ENCODE measurements at places on chromosomes 1 and 21.

GRCh38 chr1:239354231-239354630, 32.1 kb upstream of the CHRM3 start:
- no peak for DNase-seq

DNA sequence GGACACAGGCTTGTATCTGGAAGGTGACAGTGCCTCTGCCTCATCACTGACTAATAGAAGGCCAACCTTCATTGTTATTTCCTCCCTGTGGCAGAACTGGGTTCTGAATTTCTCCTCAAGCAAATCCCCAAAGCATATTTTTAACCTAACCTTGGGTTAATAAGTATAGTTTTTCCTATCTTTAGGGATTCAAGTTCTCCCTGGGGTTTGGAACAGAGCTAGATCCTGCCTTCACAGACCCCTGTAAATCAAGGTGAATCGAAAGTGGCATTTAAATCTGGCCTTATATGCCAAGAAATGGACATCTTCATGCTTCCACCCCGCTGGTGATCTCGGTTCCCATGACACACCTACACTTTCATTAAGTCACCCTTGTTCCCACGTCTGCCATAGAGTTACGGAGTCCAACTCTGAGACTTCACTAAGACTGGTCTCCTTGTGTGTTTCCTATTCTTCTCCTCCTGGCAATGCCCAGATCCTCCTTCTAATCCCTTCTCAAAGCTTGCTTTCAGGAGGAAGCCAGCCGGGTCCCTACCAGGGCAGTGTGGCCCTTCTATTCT, 4.3 kb upstream of the CHI3L2 start:
- DNase-seq: no peak

GRCh38 chr1:11944358-11944931, 9.9 kb downstream of the PLOD1 start:
- DNase-seq: no peak

GRCh38 chr1:43832255-43832654, 101.3 kb upstream of the ARTN start:
- DNase-seq: no peak

DNA sequence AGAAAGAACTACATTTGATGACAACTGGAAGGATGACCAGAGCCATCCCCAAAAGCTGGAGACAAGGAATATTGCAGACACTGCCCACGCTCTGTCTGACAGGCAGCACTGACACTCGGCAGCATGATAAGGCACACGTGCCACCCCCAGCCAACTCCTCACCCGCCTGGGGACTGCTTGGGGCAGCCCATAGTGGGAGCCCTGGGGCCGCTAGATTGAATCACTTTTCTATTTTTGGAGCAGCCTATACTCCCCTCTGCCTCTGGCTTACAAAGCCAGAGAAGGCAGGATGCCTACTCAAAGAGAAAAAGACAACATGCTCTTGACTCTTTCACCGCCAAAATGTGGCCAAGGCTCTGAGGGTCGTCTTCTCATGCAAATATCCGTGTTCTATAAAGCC, 1.3 kb downstream of the SMG5 start:
- peak; percentile 40 for DNase-seq

GRCh38 chr1:162016631-162017030, 7.0 kb downstream of the OLFML2B start:
- DNase-seq: no peak

- no peak for DNase-seq
Measured at GRCh38 chr1:92045766-92046495, 16.1 kb downstream of the EPHX4 start.

DNA sequence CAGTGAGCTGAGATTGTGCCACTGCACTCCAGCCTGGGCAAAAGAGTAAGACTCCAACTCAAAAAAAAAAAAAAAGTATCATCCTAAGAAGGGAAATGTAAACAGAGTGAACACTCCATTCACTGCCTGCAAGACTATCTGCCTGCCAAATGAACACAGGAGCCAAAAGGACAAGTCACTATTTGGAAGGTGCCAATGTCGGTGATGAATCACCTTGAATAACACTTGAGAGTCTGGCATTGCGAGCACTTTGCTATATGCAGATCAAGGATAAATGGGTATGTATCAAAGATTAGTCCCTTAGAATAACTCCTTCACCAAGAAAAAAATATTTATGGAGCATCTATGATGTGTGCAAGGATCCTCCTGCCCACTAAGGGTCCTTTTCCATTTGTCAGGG, 6.6 kb downstream of the UBR4 start:
- no peak for DNase-seq

GRCh38 chr1:173862769-173863223, 5.0 kb downstream of the GAS5 start:
- no peak for DNase-seq

DNA sequence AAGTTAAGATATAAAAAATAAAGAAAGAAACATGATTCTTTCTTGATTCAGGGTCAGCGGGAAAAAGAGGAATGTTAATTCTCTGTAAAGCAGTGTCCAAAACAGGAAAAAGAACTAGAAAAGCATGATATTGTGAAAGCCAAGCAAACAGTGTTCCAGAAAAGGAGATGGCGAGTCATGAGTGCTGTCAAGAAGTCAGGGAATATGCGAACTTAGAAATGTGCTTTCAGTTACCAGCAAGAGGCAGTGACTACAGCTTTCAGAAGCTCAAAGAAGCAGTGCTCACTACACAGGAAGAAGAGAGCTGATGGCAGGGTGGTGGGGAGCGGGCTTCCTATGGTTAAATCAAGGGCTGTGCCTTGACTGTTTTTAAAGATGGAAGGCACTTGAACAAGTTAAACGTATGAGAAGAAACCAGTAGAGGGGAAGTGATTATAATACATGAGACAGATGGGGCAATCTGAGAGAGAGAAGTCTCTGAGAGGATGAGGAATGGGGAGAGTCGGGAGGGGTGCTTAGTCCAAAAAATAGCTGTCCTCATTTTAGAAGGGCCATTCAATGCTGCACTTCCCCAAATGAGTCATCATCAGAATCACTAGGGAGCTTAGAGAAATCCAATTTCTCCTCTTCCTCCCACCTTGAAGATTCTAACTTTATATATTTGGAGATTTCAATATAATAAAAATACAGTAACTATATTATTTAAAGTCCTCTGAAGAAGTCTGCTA, 90.4 kb downstream of the KCNK1 start:
- DNase-seq: no peak

GRCh38 chr1:151175863-151176262, at the start of gene TMOD4:
TSS of gene TMOD4 (minus strand) at chr1:151175981. CDS start at chr1:151174875, 1,106 bp downstream.
- DNase-seq: no peak

DNA sequence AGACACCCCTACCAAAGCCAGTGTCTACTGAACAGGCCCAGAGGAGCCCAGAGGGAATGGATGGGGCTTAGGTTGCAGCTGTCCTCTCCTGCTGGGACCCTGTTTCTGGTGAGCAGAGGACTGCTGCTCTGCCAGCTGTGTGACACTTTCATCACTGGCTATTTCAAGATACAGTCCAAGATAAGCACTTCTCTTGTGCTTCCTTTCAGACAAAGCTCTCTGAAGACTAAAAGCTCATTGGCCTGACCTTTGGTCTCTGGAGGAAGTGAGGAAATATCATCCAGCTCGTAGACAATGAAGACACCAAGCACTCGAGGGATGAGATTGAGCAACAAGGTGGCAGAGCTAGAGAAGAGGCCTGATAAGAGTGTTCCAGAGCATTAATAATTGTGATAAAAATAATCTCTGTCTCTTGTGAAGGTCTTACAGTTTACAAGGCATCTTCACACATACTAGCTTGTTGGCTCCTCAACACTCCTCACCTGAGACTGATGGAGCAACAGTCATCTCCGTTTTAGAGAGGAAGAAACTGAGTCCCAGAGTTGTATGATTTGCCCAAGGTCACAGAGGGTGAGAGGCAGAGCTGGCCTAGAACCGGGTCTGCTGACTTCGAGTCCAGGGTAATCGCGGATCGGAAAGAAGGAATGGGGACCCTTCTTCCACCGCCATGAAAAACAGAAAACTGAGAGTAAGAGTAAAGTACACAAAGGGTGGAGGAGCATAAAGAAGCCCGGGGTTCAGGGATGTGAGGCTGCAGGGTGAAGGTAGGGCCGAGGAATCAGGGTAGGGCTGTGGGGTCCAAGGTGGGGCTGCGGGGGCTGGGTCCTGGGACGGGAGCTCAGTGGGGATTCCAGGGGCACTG, 666 bp downstream of the PAFAH2 start:
- no peak for DNase-seq
